CD4-positive, CD25-positive, alpha-beta regulatory T cell (primary cell): ENCODE measurements at places on chromosomes 6 and 20. TPM values are rescaled to one million over a fixed set of nuclear protein-coding genes. Genes with fewer than 3 reads are reported as not detected.

The MAK gene
- 0.30 TPM for total RNA-seq

The NKX2-2 gene
- total RNA-seq, result not detected

The CST4 gene
- not detected for total RNA-seq

The THEMIS gene
- 22.8 TPM for total RNA-seq

The AARS2 gene
- 15.7 TPM for total RNA-seq

The TRIM15 gene
- not detected for total RNA-seq

The HTR1E gene
- not detected for total RNA-seq

The STMND1 gene
- not detected for total RNA-seq

The DLK2 gene
- 0.76 TPM for total RNA-seq

The EBF4 gene
- total RNA-seq, result 1.8 TPM

The WFDC10B gene
- total RNA-seq, result not detected

The MYMX gene
- not detected for total RNA-seq

The RBM24 gene
- total RNA-seq, result not detected

The CNR1 gene
- not detected for total RNA-seq

The XKR7 gene
- total RNA-seq, result 0.07 TPM

The LHFPL5 gene
- not detected for total RNA-seq

The IL17F gene
- 0.64 TPM for total RNA-seq

The AFG1L gene
- 3.6 TPM for total RNA-seq

The PSORS1C1 gene
- total RNA-seq, result not detected

The BMP5 gene
- total RNA-seq, result not detected

The EZR gene
- 559 TPM for total RNA-seq

The ABCF1 gene
- 113 TPM for total RNA-seq

The CAGE1 gene
- 0.57 TPM for total RNA-seq

The KLHDC3 gene
- total RNA-seq, result 38.6 TPM

The OVOL2 gene
- not detected for total RNA-seq

The SALL4 gene
- total RNA-seq, result not detected

The PROKR2 gene
- total RNA-seq, result not detected

The GSTA3 gene
- total RNA-seq, result not detected

The ZNF311 gene
- not detected for total RNA-seq

The MACROD2 gene
- not detected for total RNA-seq

The SLC22A3 gene
- total RNA-seq, result 0.67 TPM

The TRIM40 gene
- total RNA-seq, result 0.39 TPM

The EEF1E1 gene
- total RNA-seq, result 13.1 TPM

The RIN2 gene
- 0.57 TPM for total RNA-seq

The TRAM2 gene
- 12.0 TPM for total RNA-seq

The ADA gene
- 39.6 TPM for total RNA-seq

The SRSF12 gene
- total RNA-seq, result not detected

The SSTR4 gene
- not detected for total RNA-seq

The BTN3A1 gene
- 279 TPM for total RNA-seq

The TAGAP gene
- 330 TPM for total RNA-seq

The THBS2 gene
- total RNA-seq, result not detected

The AGPAT4 gene
- total RNA-seq, result 14.6 TPM

The GGTLC1 gene
- not detected for total RNA-seq

The KCNK15 gene
- total RNA-seq, result not detected

The PPIL6 gene
- total RNA-seq, result 0.91 TPM

The BMP2 gene
- total RNA-seq, result not detected

The NMBR gene
- total RNA-seq, result not detected

The C6orf52 gene
- total RNA-seq, result not detected
